ENCODE measurements at places on chromosomes 1 and 21.
A peak's percentile ranks its signal among the peaks of the same experiment; 100 is the strongest.

DNA sequence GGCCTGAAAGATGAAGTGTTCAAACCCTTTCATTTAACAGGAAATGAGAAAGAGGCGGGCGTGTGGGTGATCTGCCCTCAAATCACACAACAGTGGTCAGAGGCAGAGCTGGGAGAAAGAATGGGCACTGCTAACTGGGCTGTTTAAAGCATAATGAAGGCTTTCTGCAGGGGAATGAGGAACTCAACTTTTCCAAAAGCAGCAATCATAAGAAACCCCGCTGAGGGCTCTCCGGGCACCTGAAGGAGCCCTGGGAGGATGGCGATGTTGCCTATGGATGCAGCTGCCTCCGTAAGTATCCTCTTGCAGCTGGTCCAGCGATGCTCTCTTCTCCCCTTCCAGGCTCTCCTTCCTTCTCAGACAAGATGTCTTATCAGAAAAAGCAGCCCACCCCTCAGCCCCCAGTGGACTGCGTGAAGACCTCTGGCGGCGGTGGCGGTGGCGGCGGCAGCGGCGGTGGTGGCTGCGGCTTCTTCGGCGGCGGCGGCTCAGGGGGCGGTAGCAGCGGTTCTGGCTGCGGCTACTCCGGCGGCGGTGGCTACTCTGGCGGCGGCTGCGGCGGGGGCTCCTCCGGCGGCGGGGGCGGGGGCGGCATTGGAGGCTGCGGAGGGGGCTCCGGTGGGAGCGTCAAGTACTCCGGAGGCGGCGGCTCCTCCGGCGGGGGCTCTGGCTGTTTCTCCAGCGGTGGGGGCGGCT is 1.2 kb downstream of the LORICRIN start:
- no peak for DNase-seq

GRCh38 chr1:53370369-53370961 is 42.6 kb upstream of the LRP8 start:
- no peak for DNase-seq

DNA sequence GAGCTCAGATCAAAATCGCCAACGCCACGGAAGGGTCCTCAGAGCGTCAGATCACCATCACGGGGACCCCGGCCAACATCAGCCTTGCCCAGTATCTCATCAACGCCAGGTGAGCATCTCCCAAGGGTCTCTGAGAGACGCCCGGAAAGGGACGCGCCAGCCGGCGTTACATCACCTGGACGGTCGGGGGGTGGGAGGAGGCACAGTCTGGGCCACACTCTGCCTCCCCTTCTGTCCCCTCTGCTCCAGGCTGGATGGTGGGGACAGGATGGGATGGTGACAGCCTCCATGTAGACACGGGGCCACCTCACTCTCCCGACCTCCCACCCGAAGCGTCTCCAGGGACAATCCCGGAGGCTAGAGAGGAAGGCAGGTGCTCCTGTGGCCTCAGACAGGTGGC is 41.5 kb upstream of the COL6A1 start:
- DNase-seq: no peak

- peak; percentile 69 for DNase-seq
These were observed 10.9 kb downstream of the SMAP2 start for GRCh38 chr1:40384413-40384762.

GRCh38 chr1:2231532-2232254 is 3.6 kb downstream of the SKI start:
- peak; percentile 82 for DNase-seq

GRCh38 chr1:229792012-229792975 is 166.2 kb downstream of the URB2 start:
- DNase-seq: no peak

- no peak for DNase-seq
These were observed 15.2 kb downstream of the EXTL2 start for GRCh38 chr1:100879422-100879821.

DNA sequence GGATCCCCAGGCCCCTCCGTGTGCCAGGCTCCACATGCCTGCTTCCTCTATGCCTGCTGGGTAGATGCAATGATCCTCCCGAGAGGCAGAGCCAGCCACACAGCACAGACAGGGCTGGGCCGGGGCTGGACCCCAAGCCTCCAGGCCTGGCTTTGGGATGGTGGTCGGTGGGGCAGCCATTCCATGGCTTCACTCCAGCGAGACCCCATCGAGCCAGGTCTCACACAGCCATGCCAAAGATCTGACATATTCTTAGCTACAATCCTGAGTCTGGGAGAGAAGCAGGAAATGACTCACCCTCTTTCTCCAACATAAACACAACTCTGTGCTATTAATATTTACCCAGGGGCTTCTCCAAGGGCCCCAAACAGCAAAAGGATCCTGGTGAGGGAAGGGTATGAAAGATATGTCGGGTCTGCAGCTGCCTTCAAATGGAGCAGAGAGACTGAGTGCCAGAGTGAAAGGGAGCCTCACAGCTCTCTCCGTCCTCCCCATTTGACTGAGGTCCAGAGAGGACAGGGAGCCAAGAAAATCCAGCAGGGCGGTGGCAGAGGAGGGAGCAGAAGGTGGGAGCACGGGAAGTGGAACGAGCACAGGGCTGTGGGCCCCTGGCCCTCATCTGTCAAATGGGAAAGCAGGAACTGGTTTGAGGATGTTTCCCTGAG is 639.5 kb downstream of the MATN1 start:
- DNase-seq: no peak

DNA sequence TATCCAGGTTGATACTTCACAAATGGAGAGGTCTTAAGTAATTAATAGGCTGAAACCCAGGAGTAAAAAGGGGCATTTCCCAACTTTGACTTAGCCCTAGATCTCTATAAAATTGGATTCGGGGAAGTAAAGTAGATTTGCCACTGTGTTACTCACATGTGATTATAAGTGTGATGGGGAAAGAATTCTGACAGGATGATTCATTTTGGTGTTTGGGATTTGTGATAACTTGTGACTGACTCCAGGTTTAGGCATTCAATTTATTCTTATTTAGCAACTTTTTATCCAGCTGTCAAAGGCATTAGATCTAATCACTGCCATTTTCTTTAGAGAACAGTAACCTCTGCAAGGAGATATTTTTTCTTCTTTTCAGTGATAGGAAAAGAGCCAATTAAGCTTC is 175.5 kb downstream of the ASTN1 start:
- DNase-seq: no peak

DNA sequence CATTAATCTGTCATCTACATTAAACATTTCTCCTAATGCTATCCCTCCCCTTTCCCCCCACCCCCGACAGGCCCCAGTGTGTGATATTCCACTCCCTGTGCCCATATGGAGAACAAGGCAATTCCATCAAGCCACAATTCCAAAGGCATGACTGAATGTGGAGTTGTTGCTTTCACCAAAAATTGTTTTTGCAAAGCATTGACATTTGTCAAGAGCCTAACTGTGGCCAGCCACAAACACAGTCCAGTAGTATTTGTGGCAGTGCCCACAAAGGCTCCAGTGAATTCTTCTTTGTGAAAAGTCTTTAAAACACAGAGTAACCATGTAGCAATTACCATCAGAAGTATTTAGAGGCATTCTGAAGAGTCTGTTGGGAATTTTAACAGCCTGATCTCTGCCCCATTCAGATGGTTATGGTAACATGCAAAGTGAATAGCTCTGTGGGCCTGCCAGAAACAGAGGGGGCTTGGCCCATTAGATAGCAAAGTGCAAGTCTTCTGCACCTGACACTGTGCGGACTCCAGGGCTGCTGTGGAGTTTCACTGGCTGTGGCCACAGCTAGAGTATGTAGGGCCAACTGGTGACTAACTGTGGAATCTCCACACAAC is 11.6 kb upstream of the LRRC53 start:
- DNase-seq: no peak

DNA sequence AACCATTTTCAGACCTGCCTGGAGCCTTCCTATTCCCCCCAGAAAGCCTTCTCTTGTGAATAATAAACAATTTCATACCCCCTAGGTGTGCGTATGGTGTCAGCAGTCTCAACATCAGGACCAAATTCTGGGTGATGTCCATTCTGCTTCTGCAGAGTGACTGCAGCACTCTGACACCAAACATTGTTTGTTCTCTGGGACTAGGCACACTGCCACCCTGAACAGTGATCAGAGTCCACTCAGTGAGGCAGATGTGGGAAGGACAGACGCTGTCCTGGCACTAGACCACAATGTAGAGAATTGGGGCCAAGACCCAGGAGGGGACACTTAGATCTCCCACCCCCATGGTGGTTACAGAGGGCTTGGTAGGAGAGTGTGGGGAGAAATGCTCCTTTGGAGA is 175.1 kb downstream of the BACH1 start:
- DNase-seq: no peak

GRCh38 chr1:33276573-33277298 is 20.4 kb downstream of the ZNF362 start:
- no peak for DNase-seq

DNA sequence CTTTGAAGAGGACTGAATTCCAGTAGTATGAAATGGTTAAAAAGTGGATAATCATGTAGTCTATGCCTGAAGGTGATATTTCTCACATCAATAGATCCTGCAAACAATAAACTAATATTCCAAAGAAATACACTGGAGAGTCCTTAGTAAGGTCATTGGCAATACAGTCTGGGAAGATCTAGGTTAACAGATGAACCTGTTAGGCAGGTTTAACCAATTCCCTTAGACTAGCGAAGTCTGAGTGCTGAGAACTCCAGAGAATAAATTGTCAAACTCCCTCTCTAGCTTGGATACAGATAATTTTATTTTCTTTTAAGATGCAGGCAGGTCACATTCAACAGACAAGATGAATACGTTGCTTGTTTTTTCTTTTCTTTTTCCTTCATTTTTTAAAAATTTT is 2.4 kb downstream of the GPR157 start:
- DNase-seq: no peak

Measured in K562 (cell line).